ENCODE measurements at places on chromosomes 11 and 22.

DNA sequence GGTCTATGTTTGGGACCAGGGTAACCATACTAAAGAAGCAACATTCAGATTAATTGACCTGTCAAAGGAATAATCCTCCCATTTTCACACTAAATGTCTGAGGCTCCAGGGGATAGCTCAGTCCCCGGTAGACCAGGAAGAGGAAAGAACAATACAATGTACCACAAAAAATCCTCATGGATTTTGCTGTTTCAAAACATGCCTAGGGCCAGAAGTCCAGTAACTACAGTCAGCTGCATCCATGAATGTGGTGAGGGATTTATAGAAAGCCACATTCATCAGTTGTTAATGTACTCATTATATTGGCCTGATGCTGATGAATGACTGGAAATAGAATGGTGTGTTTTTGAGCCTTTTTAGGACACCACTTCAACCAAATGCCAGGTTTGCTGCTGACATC is 6.9 kb upstream of the ETS1 start:
- no peak for DNase-seq

GRCh38 chr11:46290011-46290410 is 12.5 kb downstream of the CREB3L1 start:
- DNase-seq = no peak

DNA sequence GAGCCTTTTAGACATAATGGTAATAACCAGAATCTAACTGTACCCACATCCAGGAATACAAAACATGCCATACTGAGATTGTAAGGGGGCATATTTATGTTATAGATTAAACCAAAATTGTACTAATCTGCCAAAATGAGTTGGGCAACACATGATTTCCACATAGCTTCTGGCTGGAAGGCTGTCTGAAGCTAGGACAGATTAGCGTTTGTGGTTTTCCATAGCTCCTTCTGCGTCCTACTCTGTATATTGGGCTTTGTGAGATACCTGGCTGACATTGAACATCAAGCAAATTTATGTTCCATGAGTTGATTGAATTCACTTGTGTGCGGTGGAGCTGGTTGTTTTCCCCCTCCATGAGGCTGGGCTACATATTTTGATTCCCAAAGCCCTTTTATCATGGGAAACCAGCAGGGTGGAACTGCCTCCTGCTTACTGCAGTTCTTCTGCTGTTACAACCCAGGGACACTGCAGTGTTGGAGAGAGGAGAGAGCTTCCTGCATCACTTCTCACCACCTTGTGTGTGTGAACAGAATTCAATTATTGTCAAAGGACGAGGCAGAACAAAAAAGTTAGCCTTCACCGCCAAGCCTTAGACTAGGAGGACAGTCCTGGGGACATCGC is 114.9 kb downstream of the C11orf91 start:
- no peak for DNase-seq

GRCh38 chr11:107956543-107956942 is 28.3 kb downstream of the RAB39A start:
- no peak for DNase-seq

DNA sequence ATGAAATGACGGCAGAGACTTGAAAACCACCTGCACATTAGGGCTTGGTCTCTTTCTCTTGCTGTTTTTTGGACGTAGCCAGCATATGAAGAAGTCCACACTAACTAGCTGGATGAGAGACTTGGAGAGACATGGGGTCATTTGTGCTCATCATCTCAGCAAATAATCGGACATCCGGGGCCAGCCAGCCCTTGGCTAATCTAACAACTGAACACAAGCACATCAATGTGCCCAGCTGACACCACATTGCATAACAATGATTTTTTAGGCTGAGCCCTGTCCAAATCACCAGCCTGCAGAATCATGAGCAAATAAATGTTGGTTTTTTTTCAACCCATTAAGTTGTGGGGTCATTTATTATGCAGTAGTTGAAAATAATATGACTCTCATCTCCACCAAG is 460.3 kb upstream of the LARGE1 start:
- no peak for DNase-seq

GRCh38 chr22:33887173-33887572 is 33.1 kb downstream of the LARGE1 start:
- no peak for DNase-seq

DNA sequence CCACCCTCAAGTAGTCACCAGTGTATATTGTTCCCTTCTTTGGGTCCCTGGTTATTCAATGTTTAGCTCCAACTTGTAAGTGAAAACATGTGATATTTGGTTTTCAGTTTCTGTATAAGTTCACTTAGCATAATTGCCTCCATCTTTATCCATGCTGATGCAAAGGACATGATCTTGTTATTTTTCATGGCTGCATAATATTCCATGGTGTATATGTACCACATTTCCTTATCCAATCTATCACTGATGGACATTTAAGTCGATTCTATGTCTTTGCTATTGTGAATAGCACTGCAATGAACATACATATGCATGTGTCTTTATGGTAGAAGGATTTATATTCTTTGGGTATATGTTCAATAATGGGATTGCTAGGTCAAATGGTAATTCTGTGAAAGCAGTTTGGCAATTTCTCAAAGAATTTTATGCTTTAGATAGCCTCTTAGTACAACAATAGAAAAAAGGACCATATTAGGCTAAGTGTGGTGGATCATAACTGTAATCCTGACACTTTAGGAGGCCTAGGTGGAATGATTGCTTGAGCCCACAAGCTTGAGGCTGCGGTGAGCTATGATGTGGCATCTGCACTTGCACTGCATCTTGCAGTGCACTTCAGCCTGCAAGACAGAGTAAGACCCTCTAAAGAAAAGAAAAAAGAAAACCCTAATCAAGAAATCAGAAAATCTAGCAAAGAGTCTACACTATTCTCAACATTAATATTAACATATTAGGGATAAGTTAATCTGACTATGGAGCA is 468.5 kb upstream of the FAT3 start:
- no peak for DNase-seq

GRCh38 chr11:87368858-87369480 is 331.2 kb downstream of the TMEM135 start:
- no peak for DNase-seq

GRCh38 chr11:69683764-69684333 is 8.7 kb upstream of the LTO1 start:
- no peak for DNase-seq

DNA sequence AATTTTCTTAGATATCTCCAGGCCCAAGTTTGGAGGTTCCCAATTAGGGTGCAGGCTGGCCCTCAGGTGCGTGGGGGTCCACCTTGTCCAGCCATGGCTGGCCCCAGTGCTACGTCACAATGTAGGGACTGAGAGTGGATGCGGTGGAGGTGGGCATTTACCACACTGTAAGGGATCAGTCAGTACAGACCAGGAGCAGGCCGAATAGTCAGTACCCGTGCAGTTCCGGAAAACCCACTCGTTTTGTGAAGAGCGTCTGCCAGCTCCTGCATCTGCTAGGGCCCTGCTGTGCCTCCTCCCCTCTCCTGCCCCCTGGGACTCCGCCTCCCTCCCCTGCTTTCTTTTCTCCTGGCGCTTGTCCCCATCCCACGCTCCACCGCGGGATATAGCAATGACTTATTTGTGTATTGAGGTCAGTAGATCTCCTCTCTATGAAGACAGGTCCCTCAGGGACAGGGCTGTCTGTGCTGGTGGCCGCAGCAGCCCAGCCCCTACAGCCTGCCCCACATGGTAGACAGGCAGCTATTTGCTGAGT is 50.4 kb upstream of the SEPTIN5 start:
- DNase-seq = no peak

- DNase-seq = no peak
These were observed 13.1 kb upstream of the MS4A10 start for GRCh38 chr11:60771879-60772525.

GRCh38 chr11:120877746-120878365 is 146.0 kb upstream of the TBCEL start:
- DNase-seq = no peak

GRCh38 chr11:74534216-74534945 is 40.9 kb upstream of the LIPT2 start:
- no peak for DNase-seq

DNA sequence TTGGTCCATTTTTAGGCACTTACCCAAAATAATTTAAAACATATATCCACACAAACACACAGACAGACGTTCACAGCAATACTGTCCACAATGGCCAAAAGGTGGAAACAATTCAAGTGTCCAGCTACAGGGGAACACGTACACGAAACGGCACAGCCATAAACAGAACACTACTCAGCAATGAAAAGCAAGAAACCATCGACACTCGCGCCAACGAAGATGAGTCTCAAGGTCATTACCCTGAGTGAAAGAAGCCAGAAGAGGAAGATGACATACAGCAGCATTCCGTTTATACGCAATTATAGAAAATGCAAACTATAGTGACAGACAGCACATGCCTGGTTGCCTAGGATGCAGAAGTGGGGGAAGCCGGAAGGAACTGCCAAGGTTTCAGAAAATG is 13.4 kb upstream of the COMT start:
- no peak for DNase-seq

GRCh38 chr11:2565447-2566222 is 120.8 kb downstream of the KCNQ1 start:
- no peak for DNase-seq

DNA sequence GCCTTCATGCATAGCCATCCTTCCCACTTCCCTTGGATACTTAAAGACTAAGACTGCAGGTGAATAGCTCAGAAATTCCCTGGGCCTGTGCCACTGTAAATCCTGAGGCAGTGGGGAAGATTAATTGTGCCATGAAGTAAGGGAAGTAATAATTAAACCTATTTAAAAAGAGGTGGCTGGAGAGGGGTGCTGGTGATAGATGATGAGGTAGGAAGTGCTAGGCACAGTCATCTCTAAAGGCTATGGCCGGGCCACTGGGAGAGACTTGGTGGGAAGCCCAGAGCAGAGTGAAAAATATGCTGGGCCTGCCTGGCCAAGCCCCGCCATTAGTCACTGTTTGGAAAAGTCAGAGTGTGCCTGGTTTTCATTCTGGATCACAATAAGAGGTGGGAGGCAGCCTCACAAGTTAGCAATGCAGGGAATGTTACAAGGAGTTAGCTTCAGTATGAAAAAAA is 197.2 kb upstream of the PITPNB start:
- DNase-seq = no peak

GRCh38 chr11:74319139-74319816 is 7.8 kb upstream of the P4HA3 start:
- no peak for DNase-seq

- DNase-seq = no peak
These were observed 39.8 kb downstream of the GAB2 start for GRCh38 chr11:78377625-78378418.

GRCh38 chr11:21567645-21568290 is 625.1 kb upstream of the ANO5 start:
- no peak for DNase-seq

GRCh38 chr22:35310556-35311550 is 11.2 kb downstream of the TOM1 start:
- no peak for DNase-seq

DNA sequence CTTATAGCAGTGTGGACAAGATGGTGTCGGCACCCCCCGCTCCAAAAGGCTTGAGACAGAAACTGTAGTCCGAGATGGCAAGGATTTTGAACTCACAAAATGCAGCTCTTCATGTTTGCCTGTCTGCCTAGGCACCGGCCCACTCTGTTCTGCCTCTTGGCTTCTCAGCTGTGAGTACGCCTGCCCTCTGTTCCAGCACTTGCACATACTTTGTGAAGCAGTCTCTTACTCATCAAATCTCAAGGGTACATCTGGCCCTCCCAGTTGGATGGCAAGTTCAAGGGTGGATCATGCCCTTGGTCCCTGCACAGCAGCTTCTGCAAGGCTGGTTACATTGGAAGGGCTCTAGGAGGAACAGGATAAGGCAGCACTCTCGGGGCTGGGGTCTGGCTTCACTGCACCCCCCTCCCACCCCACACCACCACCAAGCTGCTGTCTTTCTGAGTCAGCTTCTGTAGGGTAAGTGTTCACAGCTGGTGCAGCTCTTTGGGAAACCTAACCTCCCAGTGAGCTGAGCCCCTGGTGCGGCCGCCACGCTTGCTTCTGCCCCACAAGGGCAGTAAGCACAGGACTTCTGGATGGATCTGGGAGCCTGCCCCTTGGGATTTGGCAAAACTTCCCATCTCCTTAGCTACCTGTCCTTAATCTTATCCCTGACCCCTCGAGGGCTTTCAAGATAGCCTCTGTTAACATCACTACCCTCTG is 37.2 kb downstream of the FAM83F start:
- no peak for DNase-seq

DNA sequence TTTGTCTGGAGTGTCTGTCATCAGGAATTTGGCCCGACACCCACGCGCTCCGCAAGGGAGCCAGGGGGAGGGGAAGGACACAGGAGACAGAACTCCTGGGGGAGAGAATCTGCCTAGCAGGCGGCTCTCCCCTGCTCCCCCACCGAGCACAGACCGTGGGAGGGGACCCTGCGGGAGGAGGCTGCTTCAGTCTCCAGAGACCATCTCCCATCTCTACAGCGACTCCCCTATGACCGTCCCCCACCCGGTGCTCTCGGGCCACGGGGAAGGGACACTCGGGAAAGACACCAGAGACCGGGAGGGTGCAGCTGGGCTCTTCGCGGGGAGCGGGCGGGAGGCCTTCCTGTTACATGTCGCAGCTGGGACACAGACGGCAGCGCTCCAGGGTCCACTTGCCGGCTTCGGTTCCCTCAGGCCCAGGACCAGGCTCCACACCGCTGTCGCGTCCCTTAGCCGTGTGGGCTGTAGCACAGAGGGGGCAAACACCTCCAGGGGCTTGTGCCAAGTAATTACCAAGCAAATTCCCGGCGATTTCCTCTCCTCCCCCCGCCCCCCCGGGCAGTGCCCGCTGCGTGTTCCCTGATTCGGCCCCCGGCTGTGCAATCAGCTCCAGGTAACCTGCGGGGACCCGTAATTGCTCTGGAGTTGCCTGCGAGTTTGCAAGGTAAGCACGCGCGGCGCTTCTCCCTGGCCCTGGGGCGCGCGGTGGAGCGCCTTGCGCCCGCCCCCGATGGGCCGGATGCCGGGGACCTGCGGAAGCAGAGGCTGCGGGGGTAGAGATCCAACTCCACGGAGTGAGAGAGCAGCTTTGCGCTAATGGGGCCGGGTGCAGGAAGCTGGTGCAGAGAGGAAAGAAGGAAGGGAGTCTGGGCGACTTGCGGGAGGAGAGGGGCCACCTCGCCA is 155.1 kb upstream of the CADM1 start:
- no peak for DNase-seq

- no peak for DNase-seq
These were observed 16.6 kb downstream of the PAK1 start for GRCh38 chr11:77457340-77457739.
